Pulmonary artery endothelial cell (primary cell): ENCODE measurements at places on chromosomes 3 and 15. TPM values are rescaled to one million over a fixed set of nuclear protein-coding genes. Genes with fewer than 3 reads are reported as not detected.

The CLRN1 gene
- not detected in 2 replicates for total RNA-seq

The HACD2 gene
- total RNA-seq, result 18.6 and 29.4 TPM in 2 replicates

The SELENOK gene
- 18.4 and 18.5 TPM in 2 replicates for total RNA-seq

The RRP9 gene
- 33.2 and 50.7 TPM in 2 replicates for total RNA-seq

The SNX33 gene
- total RNA-seq, result 7.8 and 8.5 TPM in 2 replicates

The FMN1 gene
- total RNA-seq, result under 0.01 and 0.04 TPM in 2 replicates
